ENCODE measurements at places on chromosomes 1 and 21.

GRCh38 chr1:224392411-224393249 is 36.0 kb downstream of the CNIH4 start:
- no peak for DNase-seq

DNA sequence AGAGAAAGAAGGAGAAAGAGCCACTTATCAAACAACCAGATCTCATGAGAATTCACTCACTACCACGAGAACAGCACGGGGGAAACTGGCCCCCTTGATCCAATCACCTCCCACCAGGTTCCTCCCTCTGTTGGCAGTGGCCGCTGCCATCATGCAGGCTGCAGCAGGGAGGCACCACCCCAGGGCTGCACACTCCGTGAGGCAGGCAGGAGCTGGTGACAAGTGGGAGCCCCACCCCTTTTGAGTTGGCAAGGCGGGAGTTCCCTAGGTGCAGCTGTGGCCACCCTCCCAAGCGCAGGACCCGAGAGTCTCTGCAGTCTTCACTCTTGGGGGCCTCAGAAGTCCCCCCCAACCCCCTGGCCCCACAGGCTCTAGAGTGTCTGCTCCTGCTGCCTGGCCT is 83.9 kb upstream of the GJB5 start:
- no peak for DNase-seq

DNA sequence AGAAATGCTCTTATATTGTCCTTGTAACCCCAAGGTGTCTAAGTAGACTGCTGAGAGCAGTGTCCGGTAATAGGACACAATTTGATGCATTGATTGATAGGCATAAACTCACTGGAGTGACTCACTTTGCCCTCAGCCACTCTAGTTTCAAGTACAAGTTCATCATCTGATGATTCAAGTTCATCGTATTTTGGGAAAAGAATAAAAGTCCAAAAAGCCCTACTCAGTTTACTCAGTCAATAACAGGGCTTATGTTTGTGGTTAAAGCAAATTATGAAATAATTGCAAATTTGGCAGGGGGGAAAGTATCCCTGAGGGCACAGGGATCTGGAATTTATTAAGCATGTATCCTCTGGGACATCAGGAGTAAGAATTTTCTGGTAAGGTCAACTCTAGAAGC is 7.6 kb upstream of the ATF3 start:
- DNase-seq, result no peak

DNA sequence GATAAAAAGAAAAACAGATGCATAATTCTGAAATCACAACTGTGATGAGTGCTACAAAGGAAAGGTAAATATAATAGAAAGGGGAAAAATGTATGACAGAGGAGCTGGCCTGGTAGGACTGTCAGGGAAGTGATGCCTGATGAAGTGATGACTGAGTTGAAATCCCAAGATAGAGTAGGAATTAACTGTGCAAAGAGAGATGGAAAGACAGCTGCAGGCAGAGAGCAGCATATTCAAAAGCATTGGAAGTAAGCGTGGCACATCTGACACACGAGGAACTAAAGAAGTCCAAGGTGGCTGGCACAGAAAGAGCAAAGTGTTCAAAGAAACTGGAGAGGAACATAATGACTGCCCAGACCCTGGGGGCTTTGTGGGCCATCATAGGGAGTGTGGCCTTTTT is 121.6 kb upstream of the C1orf105 start:
- no peak for DNase-seq

DNA sequence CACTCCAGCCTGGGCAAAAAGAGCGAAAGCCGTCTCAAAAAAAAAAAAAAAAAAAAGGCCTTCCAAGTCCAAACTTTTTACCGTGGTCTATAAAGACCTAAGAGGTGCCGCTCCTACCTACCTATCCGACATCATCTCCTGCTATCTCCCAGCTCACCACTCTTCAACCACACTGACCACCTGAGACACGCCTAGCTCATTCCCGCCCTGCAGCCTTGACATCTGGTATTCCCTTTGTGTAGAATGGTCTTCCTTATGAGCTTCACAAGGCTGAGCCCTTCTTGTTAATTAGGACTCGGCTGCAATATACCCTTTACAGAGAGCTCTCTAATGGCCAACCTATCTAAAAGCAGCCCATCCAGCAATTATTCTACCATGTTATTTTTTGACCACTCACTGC is 680 bp downstream of the MAGOH start:
- no peak for DNase-seq

GRCh38 chr1:118081387-118081786 is 103.6 kb downstream of the SPAG17 start:
- no peak for DNase-seq

DNA sequence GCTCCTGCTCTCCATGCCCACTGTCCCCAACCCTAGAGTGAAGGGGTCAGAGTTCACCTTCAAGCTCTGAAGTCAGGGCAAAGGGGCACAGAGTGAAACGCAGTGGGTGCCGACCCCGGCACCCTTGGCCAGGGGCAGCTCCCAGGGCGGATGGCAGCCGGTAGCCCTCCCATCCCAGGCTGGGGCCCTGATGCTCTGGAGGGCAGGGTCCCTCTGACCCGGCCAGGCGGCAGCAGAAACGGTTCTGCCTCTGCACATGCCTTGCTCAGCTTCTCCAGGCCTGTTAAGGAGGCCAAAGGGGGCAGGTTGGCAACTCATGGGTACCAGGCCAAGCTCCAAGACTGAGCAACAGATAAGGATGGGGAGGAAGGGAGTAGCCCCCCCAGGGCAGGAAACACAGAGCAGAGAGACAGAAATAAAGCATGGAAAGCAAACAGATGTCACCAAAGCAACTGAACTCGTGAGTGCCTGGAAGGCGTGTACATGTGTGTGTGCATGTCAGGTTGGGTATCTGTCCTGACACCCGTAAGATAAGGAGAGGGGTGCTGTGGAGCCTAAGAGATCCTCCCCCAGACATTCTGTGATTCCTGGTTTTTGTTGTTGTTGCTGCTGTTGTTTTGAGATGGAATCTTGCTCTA is 112.3 kb upstream of the IFFO2 start:
- DNase-seq, result no peak

DNA sequence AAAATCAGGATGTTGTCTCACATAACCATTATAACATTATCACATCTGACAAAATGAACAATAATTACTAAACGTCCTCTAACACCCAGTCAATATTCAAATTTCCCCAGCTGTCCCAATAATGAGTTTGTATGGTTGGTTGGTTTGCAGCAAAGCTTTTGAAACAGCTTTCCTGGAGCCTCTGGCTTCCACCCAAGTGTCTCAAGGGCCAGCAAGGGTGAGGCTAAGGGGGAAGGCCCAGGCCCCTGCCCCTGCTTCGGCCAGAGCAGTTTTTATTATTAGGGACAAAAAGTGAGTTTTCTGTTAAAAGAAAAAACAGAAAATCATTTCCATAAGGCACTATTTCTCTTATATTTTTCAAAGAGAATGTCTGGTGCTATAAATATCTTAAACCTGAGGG is 19.1 kb upstream of the AVPR1B start:
- DNase-seq, result no peak

- DNase-seq, result peak; percentile 17
Observed at GRCh38 chr21:25708467-25709065, 26.1 kb downstream of the ATP5PF start.

GRCh38 chr1:119676571-119677206 is 28.6 kb upstream of the ZNF697 start:
- DNase-seq, result no peak

DNA sequence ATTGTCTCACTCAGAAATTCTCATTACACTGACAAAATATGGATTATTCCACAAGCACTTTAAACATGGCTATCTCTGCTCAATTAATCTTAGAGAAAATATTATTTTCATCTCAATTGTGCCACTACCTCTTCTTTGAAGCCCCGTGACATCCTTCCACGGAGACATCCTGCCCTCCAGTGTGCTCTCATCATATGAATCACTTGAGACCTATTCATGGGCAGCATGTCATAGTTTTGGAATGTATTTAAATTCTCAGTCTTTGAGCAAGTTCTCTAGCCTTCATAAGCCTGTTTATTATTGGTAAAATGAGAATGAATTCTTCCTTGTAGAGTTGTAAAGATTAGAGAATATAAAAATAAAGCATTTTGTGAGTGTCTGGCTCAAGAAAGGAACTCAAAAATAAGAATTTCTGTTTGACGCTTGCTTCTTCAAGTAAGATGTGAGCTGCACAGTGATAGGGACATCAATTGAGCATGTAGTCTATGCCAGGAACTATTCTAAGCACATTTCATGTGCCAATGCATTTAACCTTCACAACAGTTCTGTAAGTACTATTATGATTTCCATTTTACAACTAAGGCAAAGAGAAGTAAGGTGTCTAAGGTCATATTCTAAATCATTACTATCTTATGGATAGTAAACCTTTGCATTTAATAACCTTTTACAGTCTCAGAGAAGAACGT is 557.4 kb upstream of the ZRANB2 start:
- DNase-seq, result no peak

DNA sequence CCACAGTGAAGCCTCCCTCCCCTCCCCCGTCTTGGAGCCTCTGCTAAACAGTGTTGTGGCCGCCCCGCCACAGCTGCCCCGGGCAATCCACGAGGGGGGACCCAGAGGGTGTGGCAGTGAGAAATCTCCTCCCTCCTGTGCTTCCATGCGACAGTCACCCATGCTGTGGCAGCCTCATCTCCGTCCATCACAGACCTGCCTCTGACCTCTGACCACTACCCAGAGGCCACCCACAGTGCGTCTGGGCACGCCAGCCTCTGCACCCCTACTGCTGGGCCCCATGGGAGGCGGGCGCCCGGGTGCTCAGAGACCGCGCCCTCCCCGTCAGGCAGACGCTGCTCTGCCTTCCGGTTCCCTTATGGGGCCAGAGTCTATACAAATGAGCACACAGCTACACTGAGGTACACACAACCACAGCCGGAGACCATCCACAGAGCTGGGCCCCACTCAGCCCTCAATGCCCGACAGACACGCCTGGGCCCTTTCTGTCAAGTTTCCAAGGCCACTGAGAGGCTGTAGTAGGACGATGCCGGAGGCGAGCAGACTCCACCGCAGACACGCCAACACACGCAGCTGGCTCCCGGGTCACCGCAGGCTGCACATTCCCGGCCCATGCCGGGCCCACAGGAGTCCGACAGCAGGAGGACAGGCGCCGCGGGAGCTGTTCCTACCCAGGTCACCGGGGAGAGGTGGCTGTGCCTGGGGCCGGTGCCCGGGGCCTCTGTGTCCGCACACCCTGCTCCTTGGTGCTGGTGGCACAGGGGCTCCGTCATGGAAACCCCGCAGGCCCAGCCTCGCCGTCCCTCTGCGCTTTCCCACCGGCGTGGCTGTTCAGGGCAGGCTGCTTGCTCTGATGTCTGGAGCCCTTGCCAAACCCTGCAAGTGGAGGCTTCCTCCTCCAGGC is 23.9 kb upstream of the TMEM52 start:
- no peak for DNase-seq

- DNase-seq, result no peak
Observed at GRCh38 chr1:208048904-208049303, 138.0 kb upstream of the CD34 start.

DNA sequence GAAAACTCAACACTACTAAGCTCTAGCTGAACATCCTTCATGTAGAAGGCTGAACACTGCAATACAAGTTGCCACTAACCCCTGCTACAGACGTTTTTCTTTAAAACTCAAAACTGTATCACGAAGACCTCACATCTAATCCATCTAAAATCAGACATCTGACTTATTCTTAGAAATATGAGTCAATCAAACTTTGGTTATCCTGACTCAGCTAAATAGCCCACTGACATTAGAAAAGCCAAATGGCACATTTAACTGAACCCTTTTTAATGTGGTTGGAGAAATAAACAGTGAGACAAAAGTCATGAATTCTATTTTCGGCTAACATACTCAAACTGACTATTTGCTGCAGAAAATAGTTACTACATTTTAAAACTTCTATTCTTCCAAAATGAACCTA is 35.6 kb downstream of the WLS start:
- no peak for DNase-seq

GRCh38 chr1:202047977-202048376 is 37.6 kb downstream of the ELF3 start:
- no peak for DNase-seq

DNA sequence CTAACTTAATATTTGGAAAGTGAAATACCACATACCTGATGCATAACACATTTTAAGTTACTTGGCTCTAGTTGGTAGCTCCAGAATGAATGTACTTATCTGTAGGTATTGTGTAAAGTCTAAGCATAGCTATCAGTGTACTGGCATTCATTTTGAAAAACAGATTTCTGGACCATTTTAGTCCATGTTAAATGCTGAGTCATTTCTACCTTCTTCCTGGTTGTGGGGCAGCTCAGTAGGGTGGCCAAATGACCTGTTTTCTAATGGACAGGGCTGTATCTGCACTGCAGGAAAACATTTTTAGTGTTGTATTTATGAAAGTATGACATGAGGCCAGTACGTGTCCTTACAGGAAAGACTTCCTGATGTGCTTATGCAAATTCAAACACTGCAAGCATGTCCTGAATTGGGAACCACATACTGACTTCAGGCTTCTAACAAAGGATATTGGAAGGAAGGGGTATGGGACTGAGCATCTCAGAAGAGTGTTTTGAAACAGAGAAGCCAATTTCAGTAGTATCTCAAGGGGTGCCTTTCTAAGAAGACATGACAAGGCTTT is 300.3 kb upstream of the B3GALT2 start:
- DNase-seq, result no peak

DNA sequence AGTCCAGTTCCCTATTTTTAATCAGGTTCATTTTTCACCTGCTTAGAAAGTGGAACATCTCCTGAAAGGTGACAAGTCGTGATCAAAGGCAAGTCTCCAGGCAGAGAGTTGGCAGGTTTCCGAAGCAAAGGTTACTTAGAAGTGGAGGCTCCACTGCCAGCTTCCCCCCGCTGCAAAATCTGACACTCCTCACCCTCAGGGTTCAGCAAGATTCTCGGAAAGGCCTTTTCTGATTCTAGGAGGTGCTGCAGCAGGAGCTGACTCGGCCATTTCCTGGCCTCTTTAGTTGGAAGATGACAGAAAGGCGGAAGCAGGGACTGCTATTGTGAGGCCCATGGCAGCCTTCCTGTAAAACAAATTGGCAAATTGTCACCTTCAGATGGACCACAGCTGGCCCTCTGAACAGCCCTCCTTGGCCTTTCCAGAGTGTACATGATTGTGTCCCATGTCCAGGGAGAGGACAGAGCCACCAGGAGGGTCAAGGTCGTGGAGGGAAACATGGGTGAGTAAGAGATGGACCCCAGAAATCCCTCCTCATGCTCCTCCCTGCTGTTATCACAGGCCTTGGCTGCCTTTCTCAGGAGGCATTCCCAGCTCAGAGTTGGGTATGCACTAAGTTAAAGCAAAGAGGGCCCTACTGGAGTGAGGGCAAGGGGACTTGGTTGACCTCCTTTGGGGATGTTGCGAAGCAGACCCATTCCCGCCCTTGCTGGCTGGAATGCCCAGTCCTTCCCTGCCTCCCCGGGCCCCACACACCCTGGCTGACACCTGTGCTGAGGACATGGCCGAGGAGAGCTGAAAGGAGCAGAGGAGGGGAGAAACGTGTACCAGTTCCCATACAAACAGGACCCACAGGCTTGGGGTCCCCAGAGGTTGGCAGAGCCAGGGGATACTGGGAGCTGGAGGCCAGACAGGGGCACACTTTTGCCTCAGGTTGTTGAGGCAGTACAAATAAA is 115.5 kb upstream of the IRF2BP2 start:
- peak; percentile 40 for DNase-seq

GRCh38 chr1:28934676-28935075 is 20.3 kb downstream of the EPB41 start:
- no peak for DNase-seq

- DNase-seq, result no peak
Observed at GRCh38 chr1:160062230-160062532, 7.8 kb downstream of the KCNJ10 start.

All from stimulated activated CD8-positive, alpha-beta memory T cell treated with anti-CD3 and anti-CD28 coated beads, Interleukin-2, amount 100 ng/mL, for 1 hour (primary cell).